ENCODE measurements at places on chromosomes 11 and 22.

- DNase-seq = no peak
These were observed 33.0 kb downstream of the SLC17A6 start for GRCh38 chr11:22371160-22371559.

- DNase-seq = no peak
These were observed 49.5 kb upstream of the GNAZ start for GRCh38 chr22:23020659-23021293.

DNA sequence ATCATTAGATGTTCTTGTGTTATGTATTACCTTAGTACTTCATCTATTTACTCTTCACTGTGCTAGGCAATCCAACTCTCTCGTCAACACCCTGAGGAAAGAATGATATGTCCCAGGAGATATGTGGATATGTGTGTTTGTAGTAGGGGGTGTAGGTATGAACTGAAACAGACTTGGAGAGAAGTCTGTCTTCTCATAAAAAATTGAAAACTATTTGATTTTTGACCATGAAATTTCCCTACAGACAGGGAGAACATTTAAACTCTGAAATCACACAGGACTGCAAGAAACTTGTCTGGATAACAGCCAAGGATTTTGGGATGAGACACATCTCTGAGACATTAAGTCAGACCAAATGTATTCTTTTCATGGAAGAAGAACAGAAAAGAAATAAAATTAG, 967.0 kb upstream of the FAT3 start:
- no peak for DNase-seq

GRCh38 chr22:36860821-36861659, at the start of gene NCF4:
NCF4 (plus strand) TSS chr22:36861006; CDS start chr22:36861172, 166 bp downstream.
- peak; percentile 77 for DNase-seq

- peak; percentile 17 for DNase-seq
These were observed 4.2 kb downstream of the RIC8A start for GRCh38 chr11:211741-212140.

- no peak for DNase-seq
These were observed 1185.3 kb downstream of the JRKL start for GRCh38 chr11:97574976-97575665.

DNA sequence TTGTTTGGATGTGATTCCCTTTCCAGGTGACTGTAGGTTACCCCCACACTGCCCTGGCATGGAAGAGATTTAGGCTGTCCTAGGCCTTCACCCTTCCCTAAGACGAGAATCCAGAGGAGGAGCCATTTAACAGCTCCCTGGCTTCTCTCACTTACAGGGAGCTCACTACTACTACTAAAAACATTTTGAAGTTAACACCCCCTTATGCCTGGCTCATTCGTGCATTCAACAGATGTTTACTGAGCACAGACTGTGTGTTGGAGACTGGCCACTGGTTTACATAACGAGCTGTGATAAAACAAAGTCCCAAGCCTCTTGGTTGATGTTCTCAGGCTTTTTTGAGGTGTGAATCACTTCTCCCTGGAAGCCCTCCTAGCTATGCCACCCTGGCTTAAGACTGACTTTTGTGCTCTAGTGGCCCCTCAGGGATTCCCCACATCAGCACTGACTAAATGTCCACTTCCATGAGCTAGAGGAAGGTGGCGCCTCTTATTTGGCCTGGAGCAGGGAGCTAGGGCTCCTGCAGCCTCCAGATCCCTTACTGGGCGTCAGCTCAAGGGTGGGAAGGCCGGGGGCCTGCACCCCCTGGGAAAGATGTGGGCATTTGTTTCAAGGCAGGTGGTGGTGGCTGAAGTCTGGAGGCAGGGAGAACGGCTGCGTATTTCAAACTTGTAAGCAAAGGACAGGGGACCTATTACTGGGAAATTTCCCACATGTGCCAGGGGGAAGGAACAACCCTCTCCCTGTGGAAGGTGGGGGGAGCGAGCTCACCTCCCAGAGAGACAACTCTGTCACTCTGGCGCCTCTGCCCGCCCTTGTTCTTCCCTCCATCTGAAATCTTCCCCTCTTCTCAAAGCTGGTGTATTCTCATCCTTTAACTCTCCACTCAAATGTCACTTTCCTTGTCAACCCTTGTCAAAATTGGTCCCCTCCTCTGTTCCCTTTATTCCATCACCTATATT, 19.4 kb upstream of the MALAT1 start:
- no peak for DNase-seq

GRCh38 chr22:19522881-19523239, 1.4 kb downstream of the CLDN5 start:
- no peak for DNase-seq

- no peak for DNase-seq
These were observed 149.7 kb downstream of the CTTN start for GRCh38 chr11:70547821-70548670.

- DNase-seq = no peak
These were observed 20.0 kb downstream of the PPFIA1 start for GRCh38 chr11:70290361-70291065.

GRCh38 chr11:91104237-91104636, 881.4 kb upstream of the CHORDC1 start:
- DNase-seq = no peak

DNA sequence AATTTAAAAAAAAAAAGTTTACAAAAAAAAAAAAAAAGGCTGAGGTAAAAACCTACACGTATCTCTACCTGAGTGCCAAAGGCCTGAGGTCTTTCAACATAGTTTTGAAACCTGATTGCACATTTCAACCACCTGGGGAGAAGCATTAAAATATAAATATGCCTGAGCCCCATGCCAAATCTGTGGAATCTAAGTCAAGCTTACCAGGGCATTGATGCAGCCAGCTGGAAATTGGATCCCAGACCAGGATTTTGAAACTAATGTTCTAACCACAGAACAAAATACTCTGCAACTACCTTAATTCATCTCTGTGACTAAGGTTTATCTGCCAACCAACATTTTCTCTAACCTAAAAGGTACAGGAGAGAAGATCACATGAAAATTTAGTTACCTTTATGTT, 38.8 kb upstream of the CHRNA10 start:
- no peak for DNase-seq

- no peak for DNase-seq
These were observed 135.2 kb upstream of the NCAM1 start for GRCh38 chr11:112826026-112826425.

- DNase-seq = peak; percentile 69
These were observed 212.5 kb downstream of the CTTN start for GRCh38 chr11:70610566-70611565.

GRCh38 chr22:22881116-22882000, 6.3 kb upstream of the IGLL5 start:
- DNase-seq = no peak

DNA sequence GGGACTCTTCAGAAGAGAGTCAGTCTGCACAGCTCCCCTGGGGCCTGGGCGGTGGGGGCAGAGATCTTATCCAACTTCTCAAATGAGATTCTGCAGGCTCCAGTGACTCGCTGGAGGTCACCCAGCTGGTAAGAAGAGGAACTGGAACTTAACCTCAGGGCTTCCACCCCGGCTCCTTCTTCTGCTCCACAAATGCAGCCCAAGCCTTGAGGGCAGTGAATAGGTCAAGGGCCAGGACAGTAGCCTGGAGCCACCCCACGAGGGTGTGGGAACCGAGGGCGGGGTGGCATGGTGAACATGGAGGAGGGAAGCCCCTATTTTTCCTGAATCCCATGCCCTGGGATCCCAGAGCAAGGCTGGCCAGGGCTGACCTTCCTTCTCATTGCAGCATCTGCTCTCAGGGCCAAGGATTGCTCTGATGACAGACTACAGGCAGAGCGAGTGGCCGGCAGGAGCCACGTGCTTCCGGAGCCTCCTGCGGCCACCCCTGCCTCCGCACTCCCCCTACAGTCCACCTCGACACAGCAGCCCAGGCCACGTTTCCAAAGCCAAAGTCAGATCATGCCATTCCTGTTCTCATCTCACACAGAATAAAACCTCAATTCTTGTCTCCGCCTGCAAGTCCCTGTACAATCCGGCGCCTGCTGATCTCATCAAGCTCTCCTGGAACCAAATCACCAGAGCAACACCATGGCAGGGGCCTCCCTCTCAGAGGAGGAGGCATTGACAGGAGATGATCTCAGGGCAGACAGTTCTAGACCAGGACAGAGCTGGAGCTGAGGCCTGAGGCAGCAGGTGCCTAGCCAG, 21.1 kb upstream of the UPK3A start:
- peak; percentile 85 for DNase-seq

DNA sequence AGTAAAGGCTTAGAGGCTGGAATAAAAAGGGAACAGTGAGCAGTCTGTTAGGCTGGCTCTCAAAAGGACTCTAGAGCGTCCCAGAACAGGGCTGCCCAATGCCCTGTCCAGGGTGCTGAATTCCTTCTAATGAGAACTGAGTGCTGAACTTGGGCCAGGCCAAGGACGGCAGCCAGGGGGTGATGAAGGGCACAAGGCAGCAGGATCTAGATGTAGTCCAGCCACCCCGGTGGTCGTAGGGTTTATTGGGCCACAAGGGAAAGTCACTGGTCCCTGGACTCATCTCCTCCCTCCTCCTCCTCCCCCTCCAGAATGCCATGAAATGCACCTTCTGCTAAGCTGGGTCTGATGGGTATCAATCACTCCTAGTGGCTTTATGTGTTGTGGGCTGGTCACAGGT, 19.2 kb downstream of the NPTXR start:
- DNase-seq = no peak

- no peak for DNase-seq
These were observed 14.5 kb downstream of the XNDC1N start for GRCh38 chr11:71913756-71914526.

GRCh38 chr11:121426476-121427399, 25.4 kb upstream of the SORL1 start:
- DNase-seq = peak; percentile 67

- DNase-seq = peak; percentile 63
These were observed 773 bp downstream of the HRAS start for GRCh38 chr11:534396-535209.

- DNase-seq = no peak
These were observed 167.6 kb downstream of the WT1 start for GRCh38 chr11:32267679-32268187.

DNA sequence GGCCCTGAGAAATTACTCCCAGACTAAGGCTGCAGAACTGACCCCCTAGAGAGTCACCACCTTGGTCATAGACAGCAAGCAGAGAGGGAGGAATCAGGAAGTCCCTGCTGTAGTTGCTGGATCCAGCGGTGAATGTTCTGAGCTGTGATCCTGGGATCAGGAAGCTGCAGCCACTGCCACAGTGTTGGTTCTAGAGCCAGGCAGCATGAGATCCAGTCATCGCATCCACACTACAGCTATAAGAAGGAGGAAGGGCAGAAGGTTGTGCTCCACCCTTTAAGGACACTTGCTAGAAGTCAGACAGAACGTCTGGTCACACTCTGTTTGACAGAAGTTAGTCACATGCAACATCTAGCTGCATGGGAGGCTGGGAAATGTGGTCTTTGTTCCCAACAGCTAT, 104.7 kb upstream of the OR4B1 start:
- no peak for DNase-seq

DNA sequence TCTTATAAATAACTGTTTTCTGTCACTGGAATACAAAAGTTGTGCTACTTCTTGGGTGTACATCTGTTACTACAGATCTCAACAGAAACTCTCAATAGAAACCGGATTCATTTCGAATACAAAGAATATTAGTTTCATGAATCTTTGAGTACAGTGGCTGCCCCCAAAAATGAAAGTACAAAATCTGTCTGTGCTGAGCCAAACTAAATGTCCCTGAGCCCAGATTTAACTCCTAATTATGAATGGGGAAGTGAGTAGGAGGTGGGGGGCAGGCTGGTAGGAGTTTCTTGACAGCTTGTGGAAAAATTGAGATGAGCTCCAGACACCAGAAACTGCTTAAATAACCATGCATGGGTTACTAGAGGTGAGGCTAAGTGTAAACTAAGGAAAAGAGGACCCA, 41.6 kb downstream of the PITPNB start:
- DNase-seq = no peak

DNA sequence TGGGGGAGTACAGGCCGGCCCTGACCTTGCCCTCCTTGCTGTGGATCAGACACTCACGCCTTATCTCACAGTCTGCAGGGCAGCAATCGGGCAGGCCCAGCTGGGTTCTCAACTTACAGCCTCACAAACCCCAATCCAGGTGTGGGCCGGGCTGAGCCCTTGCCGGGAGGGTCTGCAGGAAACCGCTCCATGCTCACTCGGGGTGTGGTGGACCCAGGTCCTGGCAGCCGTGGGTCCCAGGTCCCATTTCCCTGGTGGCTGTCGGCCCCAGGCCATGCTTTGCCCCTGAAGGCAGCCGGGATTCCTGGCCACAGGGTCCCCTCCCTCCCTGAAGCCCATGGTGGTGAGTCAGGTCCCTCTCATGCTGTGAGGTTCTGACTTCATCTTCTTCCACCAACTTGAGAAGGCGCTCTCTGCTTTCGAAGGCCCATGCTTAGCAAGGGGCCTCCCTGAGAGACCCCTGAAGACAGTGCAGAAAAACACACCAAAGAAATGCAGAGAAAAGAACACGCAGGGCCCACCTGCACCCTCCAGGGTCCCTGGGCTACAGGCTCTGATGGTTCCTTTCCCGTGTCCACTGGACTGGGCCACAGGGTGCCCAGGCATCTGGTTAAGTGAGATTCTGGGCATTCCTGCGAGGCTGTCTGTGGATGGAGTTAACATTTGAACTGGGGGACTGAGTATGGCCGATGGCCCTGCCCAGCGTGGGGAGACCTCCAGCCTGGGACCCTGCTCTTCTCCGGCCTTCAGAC, 588.2 kb downstream of the BRD1 start:
- DNase-seq = peak; percentile 49

- no peak for DNase-seq
These were observed 38.1 kb upstream of the CHRM4 start for GRCh38 chr11:46429717-46430116.

GRCh38 chr22:31628969-31629708, 32.9 kb downstream of the PISD start:
- DNase-seq = no peak

- no peak for DNase-seq
These were observed 42.8 kb upstream of the DKK3 start for GRCh38 chr11:12051287-12051662.

GRCh38 chr11:118666371-118666770, 13.1 kb downstream of the TREH start:
- peak; percentile 2 for DNase-seq

DNA sequence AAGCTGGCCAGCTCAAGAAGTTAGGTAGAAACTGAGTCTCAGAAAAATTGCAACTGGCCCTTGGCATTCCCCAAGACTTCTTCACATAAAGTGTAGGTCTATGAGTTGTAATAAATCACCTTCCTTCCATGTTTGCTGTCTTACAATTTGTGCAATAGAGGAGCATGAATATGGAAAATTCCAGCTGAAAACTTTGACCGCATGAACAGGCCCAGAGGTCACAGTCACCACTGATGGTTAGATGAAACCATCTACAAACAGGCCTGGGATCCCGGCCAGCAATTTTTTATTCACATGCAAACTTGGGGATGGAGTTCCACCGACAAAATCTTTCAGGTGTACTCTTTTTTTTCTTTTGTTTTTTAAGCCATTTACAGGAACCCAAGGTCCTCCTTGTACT, 88.1 kb downstream of the SERGEF start:
- DNase-seq = no peak

Measured in sciatic nerve (tissue), 2 donors.